Kidney epithelial cell (primary cell): ENCODE measurements at places on chromosomes 7 and 10. TPM values are rescaled to one million over a fixed set of nuclear protein-coding genes. Genes with fewer than 3 reads are reported as not detected.

GRM3 gene
- not detected in 2 replicates for total RNA-seq

TEX36 gene
- not detected in 2 replicates for total RNA-seq

PLXNA4 gene
- total RNA-seq: 0.14 and 5.9 TPM in 2 replicates

DNA sequence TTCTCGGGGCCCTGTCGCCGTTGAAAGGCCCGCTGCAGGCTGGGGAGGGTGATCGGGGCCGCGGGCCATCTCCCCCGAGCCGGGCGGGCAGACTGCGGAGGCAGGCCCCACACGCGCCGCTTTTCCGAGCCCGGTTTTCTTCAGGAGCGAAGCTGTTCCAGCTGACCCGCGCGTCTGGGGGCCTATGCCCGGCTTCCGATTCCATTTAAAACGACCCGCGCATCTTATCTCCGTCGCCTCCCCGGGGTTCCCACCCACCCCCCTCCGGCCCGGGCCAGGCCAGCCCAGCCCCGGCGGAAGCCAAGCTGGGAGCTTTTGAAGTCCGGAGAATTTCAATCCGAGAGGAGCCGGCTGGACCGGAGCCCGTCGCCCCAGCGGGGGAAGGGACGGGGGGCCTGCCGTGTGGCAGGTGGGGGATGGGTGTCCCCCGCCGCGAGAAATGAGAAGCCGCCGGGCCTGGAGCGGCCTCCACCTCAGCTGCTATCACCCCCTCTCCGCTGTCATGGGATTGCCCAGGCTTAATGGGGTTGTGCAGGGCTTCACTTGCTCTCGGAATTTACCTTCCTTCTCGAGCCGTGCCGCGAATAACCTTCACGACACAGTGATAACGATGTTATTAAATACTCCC lies 3.1 kb upstream of the EVX1 start:
- DNase-seq: no peak

DNA sequence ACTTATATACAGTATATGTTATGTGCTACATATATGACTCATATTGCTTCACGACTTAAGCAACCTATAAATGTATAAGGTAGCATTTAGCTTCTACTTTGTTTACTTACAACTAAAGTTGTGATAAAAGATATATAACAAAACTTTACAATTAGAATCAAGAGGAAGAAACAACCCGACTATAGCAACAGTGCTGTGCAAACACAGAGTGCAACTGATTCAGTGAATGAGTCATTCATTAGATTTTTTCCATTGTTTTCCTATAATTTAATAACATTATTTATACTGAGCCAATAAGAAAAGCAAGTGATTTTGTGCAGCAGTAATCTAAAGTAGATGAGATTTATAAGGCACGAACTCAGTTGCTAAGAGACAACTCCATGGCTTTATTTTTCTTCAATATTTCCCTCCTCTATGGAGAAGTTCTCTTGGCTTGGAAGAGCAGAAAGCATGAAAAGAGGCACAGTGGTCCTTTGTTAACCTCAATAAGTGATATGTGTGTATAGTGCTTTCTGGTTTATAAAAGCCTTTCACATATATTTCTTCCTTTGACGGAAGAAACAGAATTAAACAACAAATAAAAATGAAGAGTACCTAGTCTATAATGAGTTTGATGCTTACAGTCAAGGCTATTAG lies 19.8 kb downstream of the CEP41 start:
- no peak for DNase-seq

- DNase-seq: no peak
Measured at GRCh38 chr7:6172910-6173295, 99.5 kb downstream of the CYTH3 start.
